ENCODE measurements at places on chromosomes 1 and 21.

DNA sequence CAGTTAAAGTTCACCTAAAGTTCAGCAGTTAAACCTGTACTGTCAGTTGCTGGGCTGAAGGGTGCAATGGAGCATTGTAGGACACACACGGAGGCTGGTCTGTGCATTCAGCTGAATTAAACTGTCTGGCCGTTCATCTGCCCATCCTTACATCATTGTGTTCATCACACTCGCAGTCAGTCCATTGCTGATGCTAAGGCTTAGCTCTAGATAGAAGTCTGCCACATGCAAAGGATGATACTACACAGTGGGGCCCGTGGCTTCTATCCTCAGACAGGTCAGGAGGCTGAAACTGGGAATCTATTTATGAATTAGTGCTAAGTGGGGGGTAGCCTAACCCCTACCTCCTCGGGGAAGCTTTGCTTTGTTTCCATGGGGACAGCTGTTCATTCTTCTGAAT is 60.4 kb downstream of the CNIH3 start:
- DNase-seq: no peak

GRCh38 chr1:2190491-2190976 is 4.0 kb downstream of the FAAP20 start:
- no peak for DNase-seq

- DNase-seq: no peak
Observed at GRCh38 chr1:64302971-64303370, 99.5 kb downstream of the UBE2U start.

- DNase-seq: no peak
Observed at GRCh38 chr1:24319312-24319863, at the start of gene GRHL3. Gene GRHL3, plus strand, starts transcription at chr1:24319357. Its CDS starts 195 bp downstream, at chr1:24319552.

DNA sequence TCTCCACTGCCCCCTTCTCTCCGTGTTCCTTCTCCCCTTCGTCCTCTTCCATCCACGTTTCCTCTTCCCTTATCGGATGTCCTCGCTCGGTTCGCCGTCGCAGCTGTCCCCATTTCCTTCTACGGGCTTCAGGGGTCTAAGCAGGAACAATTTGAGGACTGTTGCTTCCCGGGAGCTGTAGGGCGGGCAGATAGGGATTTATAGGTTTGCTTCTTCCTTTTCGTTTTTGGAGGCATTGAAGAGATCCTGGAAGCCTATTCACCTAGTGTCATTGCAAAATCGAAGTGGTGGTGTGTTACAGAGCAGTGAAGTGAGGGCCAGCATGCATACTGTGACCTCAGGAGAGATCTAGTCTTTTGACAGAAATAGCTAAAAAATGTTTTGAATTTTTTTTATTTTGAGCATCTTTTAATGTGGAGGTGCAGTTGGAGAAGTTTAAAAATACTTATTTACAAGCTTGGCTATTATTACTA is 897 bp downstream of the ZYG11B start:
- DNase-seq: no peak

DNA sequence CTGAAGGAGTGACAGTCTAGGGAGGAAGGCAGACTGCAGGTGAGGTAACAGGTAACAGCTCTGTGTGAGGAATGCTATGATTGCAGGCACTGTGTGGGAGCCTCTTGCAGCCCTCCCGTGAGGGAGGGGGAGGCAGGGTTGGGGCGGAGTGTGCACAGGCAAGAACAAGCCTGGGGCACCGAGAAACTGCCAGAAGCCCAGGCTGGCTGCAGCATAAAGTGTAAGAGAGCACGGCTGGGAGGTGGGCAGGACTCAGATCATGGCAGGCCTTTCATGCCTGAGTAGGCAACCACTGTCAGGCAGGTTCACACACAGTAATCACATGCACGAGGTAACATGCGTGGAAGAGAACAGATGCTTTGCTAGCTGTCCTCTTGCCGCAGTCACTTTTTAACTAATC is 11.3 kb upstream of the RHEX start:
- no peak for DNase-seq

GRCh38 chr1:109687641-109688499 is at the start of gene GSTM1:
Gene GSTM1, plus strand, starts transcription at chr1:109687817. Its CDS starts 57 bp downstream, at chr1:109687874.
- peak; percentile 31 for DNase-seq

- no peak for DNase-seq
Observed at GRCh38 chr21:16287046-16287445, 557.3 kb downstream of the USP25 start.

GRCh38 chr21:46538851-46539666 is 65.8 kb downstream of the S100B start:
- DNase-seq: no peak

DNA sequence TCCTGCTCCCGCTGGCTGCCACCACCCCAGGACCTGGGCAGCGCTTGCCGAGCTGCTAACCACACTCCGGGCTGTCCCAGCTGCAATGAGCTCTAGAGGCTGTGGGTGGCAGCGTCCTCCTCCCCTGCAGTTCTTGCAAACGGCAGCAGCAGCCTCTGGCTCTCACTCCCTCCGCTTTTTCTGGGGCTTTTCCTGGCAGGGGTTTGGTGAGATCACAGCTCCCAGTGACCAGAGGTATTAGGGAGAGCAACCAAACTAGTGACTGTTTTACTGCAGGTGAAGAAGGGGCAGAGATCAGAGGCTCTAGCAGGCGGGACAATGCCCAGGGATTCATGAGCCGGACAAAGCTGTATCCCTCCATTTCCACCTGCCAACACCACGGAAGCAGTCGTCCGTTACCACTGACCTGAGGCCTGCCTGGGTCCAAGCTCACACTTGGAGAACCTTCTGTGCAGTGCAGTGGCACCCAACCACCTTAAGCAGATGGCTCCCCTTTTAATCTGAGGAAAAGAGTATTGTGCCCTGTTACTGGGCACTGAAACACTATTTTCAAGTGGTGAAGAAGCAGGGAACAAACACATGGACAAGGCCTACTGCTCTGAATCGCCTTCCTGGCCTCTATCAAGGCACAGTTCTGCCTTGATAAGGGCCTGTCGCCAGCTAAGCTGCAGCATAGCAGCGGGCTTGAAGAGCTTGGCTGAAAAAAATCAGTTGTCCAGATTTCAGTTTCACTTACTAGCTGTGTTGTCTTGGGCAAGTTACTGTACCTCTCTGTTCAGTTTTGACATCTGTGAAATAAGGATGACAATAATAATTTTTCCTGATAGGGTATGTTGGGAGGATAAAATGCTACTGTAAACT is at the start of gene F5:
Gene F5, minus strand, starts transcription at position 87 of the 861 bp plus-strand sequence. CDS start 95 bp downstream, outside the sequence.
- DNase-seq: no peak

- DNase-seq: no peak
Observed at GRCh38 chr21:44074315-44074958, 32.8 kb upstream of the PWP2 start.

DNA sequence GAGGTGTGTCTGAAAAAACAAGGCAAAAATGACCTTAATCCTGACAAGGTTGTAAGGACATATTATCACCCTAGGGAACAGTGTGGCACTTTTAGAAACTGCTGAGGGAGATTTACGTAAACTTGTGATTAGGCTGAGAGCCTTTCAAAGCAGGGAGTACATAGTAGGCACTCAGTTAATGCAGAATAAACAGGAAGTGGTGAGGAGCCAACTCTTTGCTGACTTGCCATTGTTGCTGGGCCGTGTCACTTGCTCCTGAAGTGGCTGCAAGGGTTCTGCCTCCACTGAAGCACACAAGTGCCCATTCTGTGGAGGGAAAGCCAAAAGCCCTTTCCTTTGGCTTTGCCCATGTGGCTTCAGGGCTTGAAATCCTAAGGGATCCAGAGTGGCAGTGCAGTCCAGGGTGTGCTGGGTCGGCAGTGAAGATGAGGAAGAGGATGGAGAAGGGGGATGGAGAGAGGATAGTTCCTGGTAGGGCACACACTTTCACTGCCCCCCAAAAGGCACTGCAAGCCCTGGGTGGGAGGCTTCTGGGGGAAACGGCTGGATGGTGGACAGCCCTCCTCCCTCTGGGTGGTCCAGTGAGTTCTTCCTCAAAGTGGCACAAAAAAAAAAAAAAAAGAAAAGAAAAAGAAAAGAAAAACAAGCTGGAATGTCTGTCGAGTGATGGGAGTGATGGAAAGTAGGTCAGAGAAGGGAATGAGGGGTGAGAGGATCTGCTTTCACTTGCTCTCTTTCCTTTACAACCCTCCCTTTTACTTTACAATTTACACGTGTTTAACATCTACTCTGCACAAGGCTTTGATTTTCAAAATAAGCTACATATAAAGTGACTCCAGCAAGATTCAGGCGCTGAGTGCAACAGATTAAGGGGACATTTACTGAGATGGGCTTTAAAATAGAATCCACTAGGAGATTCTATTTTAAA is 13.7 kb upstream of the RHEX start:
- DNase-seq: no peak

- DNase-seq: peak; percentile 73
Observed at GRCh38 chr1:28392027-28392652, 22.6 kb downstream of the PHACTR4 start.

DNA sequence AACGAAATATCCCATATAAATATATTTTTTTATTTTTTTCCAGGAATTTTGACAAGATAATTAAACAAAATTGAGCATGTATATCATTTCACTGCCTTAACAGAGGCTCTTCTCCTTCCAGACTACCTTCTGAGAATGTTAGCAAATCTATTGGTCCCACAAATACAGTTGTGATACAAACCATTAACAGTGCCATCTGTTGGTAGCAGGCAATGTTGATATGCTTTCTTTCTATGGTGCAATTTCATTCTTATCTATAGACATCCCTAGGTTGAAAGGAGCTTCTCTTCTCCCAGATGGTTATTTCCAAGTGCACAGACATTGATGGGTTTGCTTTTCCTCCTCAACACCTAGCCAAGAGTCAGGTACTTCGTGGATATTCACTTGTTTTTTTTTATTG is 303.6 kb downstream of the USH2A start:
- peak; percentile 7 for DNase-seq

GRCh38 chr1:205514211-205515142 is 10.0 kb downstream of the CDK18 start:
- no peak for DNase-seq

- no peak for DNase-seq
Observed at GRCh38 chr1:206608108-206608698, 4.1 kb downstream of the EIF2D start.

- no peak for DNase-seq
Observed at GRCh38 chr1:201921952-201922558, 24.3 kb downstream of the LMOD1 start.

- no peak for DNase-seq
Observed at GRCh38 chr1:168340781-168341482, 60.3 kb downstream of the TBX19 start.

DNA sequence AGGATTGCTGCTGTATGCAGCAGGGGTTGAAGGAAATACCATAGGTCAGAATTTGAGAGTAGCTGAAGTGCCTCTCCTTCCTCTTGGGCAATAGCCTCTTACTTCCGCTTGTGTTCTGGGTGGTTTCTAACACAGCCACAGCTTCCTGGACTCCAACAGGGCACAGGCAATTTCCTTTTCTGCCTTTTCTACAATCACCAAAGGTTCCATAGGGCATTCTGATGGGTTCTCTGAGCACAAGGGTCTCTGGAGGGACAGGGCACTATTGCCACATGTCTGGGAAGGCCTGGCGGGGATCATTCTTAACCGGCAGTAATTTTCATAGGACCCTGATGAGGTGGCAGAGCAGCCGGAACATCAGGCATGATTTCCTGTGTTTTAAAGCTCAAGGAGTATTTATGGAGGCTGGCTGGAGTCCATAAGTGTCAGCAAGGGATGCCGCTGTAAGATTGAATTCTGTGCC is 5.5 kb upstream of the AGTRAP start:
- DNase-seq: no peak

- DNase-seq: no peak
Observed at GRCh38 chr1:198641501-198641900, 2.7 kb downstream of the PTPRC start.

- no peak for DNase-seq
Observed at GRCh38 chr1:28313702-28314546, 14.9 kb upstream of the MED18 start.

GRCh38 chr21:46098303-46099141 is 610 bp downstream of the COL6A2 start:
- DNase-seq: no peak

- DNase-seq: no peak
Observed at GRCh38 chr1:225224287-225224686, 203.6 kb downstream of the LBR start.

DNA sequence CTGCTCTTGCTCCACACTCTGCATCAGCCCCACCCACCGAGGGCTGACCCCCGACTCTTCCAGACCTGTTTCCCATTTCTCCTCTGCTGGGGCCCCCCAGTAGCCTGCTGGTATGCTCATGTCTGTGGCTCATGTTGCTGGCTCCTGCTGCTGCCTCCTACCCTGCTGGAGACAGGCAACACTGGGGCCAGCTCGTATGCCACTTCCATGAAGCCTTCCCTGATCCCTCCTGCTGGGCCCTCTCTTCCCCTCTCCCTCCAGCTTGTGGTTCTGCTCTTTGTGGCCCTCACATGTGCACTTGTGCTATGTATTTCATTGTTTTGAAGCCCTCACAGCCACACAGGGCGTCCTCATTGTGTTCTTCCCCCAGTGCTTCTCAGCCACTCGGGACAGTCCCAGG is 40.5 kb downstream of the CNN3 start:
- DNase-seq: no peak

GRCh38 chr1:40004857-40005256 is 35.7 kb upstream of the CAP1 start:
- DNase-seq: no peak

DNA sequence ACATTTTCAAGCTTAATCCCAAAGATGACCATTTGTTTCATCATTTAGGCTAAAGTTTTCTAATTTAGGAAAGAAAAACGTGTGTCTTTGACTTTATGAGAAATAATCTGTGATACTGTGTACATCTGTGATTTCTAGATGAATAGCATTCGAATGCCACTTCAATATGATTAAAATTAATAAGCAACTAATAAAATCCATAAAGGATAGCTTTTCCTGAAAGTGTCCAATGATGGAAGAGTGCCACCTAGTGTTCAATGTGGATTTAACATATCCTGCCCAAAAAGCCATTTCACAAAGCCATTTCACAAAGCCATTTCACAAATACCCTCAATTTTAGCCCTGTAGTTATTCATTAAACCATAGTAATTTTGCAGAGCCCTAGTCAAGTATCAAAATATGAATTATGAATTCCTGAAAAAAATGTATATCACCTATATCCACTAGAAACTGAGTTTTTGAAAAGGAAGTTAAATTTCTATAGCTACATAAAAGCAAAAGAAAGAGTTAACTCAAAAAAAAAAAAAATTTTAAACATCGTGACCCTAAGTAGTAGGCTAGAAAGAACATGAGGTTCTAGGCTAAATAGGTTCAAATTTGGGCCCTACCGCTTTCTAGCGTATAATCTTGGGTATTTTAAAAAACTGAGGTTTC is 19.1 kb downstream of the NME7 start:
- DNase-seq: peak; percentile 17

GRCh38 chr1:200908191-200908868 is 13.6 kb downstream of the INAVA start:
- no peak for DNase-seq

DNA sequence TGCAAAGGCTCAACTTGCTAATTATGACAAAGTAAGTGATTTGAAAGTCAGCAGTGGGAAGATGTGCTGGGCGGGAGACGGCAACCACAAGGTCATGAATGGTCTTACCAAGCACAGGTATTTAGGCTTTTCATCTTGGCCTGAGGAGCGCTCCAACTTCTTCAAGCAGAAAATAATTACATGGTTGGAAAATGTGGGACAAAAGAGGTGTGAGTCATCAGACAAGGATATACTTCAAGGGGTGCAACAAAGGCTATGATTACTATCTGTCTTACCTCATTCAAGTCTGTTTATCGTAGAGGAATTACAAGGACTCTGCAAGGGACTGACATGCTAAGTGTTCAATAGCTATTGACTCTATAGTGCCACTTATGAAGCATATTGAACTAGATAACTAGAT is 2005.7 kb downstream of the MRPL39 start:
- no peak for DNase-seq

GRCh38 chr1:4762146-4762545 is 107.7 kb downstream of the AJAP1 start:
- DNase-seq: no peak

GRCh38 chr21:29371464-29371863 is 72.7 kb downstream of the BACH1 start:
- no peak for DNase-seq

Data from fibroblast of skin of left biceps (primary cell).